CD4-positive, alpha-beta T cell treated with Interleukin-6 at 100 ng/mL for 8 hours (primary cell): ENCODE measurements at places on chromosomes 1 and 21.

- DNase-seq = no peak
Observed at GRCh38 chr1:46530791-46531409, 20.5 kb downstream of the KNCN start.

DNA sequence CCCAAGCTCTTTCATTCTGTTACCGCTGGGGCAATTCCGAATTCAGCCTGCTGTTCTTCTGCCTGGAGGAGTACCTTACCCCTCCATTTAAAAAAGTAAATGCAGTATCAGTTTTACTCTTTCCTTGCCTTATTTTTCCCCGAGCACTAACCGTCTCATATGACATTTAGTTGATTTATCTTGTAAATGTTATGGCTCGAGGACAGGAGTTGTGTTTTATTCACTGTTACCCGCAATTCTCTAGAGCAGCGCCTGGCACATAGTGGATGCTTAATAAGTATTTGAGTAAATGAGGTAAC, 425 bp upstream of the TADA1 start:
- no peak for DNase-seq

- DNase-seq = no peak
Observed at GRCh38 chr1:209404577-209404976, 178.9 kb upstream of the CAMK1G start.

GRCh38 chr1:184861755-184862336, 107.2 kb upstream of the EDEM3 start:
- no peak for DNase-seq

GRCh38 chr1:183553331-183553730, 36.9 kb downstream of the NCF2 start:
- no peak for DNase-seq

DNA sequence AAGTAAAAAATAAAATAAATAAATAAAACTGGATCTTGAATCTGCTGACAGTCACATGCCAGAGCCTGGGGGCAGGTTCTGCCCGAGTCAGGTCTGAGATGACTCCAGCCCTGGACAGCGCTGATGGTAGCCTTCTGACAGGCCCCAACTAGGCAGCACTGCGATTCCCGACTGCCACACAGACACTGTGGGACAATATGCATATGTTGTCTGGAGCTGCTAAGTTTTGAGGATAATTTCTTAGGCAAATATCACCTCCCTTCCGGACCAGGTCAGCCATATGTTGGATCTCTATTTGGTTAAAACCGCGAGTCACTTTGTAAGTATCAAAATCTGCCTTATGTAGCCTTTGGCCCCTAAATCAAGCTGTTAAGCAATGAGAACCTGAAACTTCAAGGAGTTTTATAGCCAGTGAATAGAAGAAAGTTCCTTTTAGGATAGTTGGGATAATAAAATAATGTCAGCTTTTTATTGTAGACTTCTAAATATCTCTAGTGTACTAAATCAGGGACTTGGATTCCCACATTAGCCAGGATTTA, 20.8 kb upstream of the TRIM17 start:
- DNase-seq = no peak

GRCh38 chr1:206739411-206740076, 31.0 kb upstream of the IL19 start:
- DNase-seq = no peak

DNA sequence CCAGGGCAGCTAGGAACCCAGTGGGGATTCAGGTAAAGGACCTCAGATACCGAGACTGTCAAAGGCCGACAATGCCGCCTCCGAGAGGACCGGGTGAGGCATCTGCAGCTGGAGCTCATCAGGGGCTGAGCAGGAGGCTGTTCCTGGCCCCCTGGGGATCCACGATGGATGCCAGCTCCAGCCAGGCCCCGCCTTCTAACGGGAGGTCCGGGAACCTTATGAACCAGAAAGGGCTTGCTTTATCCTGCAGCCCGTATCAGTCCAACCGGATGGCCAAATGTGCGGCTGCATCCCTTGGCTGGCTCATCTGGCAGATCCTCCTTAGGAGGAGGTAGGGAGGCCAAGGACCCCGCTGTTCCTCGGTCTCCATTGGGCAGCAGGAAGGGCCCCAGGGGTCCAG, 32.0 kb downstream of the SLC45A1 start:
- no peak for DNase-seq

DNA sequence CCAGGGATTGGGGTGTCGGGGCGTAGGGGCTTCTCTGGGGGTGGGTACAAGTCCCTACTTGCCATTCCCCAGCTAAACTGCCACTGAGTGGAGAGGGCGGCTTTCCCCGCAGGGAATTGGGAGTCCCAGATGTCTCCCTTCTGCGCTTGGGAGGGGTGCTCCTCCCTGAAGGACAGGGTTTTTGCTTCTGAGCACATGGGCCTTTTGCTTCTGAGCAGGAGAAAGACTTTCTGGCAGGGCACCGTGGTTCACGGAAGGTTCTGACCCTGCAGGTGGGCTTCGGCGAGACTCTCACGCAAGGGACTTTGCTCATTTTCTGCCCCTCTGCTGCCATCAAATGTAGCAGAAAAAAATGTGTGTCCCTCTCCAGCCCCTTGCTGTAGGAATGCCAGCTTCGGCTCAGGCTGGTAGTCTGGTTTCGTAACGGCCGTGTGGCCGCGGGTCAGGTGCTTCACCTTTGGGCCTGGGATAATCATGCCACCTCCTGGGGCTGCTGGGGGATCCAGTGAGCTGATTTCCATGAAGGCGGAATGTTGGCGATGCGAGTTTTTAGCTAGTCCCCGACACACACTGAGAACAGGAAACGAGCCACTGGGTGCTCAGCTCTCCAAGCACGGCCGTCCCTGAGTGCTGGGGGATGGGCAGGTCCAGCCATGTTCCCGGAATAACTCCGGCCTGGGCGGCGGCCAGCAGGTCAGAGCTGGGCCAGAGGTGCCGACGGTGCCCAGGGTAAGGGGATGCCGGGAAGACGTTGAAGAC, 364.0 kb downstream of the CAMTA1 start:
- no peak for DNase-seq

GRCh38 chr1:38121231-38121680, 74.7 kb upstream of the POU3F1 start:
- no peak for DNase-seq

GRCh38 chr1:175089136-175089718, 21.6 kb downstream of the TNN start:
- DNase-seq = no peak

- DNase-seq = no peak
Observed at GRCh38 chr1:167367705-167368104, 147.0 kb downstream of the POU2F1 start.

GRCh38 chr1:48817505-48818114, 40.9 kb upstream of the BEND5 start:
- DNase-seq = no peak

DNA sequence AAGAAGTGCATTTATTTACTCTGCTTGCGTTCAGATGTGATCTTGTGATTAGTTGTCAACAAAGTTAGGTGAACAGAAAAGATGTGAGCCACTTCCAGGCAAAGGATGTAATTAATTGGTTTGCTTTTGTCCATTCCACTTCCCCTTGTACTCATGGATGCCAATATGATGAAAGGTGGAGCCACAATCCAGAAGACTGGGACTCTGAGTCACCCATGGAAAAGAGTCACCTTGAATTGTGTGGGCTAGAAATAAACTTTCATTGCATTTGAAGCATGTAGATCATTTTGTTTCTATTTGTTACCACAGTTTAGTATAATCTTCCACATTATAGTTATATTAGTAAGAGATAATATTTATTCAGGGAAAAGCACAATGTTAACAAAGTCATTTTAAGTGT, 684.2 kb downstream of the LTN1 start:
- DNase-seq = no peak

GRCh38 chr1:86416343-86416742, 7.6 kb upstream of the CLCA2 start:
- no peak for DNase-seq

GRCh38 chr1:228289239-228289849, 81.5 kb downstream of the OBSCN start:
- DNase-seq = no peak

GRCh38 chr21:38286739-38287471, 30.1 kb downstream of the KCNJ15 start:
- no peak for DNase-seq

DNA sequence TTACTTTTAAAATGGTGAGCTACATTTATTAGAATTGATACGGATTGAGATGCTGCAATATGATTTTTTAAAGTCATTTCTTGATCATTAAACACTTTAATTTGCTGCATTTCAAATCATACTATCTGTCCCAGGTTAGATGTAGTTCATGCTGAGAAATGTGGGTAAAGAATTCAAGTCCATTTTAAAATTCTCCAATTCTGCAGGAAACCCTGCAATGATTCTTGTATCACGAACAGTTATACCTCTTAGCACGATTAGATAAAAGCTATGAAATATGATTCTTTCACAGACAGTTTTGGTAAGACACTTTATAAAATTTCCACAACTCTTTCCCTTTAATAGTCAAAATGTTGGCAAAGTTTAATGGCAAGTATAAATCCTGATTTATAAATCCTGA, 693.4 kb downstream of the ADGRL2 start:
- DNase-seq = no peak

GRCh38 chr1:226033582-226033981, 28.9 kb upstream of the H3-3A start:
- DNase-seq = no peak

GRCh38 chr1:43731867-43732531, 24.7 kb downstream of the ST3GAL3 start:
- no peak for DNase-seq

DNA sequence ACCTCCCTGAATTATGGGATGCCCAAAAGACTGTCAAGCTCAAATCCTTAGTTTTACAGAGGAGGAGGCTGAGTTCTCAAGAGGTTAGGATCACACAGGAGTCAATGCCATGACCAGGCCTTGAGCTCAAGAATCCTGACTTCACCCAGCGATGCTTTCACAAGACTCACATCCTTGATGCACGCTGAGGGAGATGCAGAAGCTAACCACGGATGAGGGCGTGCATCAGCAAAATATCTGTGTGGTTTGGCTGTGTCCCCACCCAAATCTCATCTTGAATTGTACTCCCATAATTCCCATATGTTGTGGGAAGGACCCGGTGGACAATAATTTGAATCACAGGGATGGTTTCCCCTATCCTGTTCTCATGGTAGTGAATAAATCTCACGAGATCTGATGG, 133.2 kb downstream of the KCNJ6 start:
- DNase-seq = no peak
